ENCODE measurements at places on chromosomes 4 and X.

GRCh38 chr4:31427691-31428090, 707.5 kb downstream of the PCDH7 start:
- DNase-seq, result no peak

- no peak for DNase-seq
Observed at GRCh38 chrX:144730471-144730870, 516.8 kb upstream of the SPANXN1 start.

- DNase-seq, result no peak
Observed at GRCh38 chrX:33969105-33969504, 163.0 kb downstream of the FAM47A start.

GRCh38 chrX:19725641-19726040, 161.8 kb downstream of the SH3KBP1 start:
- DNase-seq, result no peak

DNA sequence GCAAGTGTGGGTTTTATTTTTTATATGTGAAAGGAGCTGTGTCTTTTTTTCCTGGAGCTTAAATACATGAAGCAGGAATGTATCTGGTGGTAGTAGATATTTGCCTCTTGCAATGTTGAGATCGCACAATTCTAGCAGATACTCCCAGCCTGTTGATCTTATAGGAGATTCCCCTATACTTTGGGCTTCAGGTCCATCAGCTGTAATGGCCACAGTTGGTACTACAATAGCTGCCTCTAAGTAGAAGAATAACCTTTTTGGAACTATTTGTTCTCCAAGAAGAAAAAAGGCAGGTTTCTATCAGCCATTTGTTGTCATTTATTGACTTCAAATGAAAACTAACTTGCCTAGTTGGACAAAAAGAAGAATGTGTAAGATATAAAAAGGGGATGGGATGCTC, 37.7 kb downstream of the LIMCH1 start:
- no peak for DNase-seq

DNA sequence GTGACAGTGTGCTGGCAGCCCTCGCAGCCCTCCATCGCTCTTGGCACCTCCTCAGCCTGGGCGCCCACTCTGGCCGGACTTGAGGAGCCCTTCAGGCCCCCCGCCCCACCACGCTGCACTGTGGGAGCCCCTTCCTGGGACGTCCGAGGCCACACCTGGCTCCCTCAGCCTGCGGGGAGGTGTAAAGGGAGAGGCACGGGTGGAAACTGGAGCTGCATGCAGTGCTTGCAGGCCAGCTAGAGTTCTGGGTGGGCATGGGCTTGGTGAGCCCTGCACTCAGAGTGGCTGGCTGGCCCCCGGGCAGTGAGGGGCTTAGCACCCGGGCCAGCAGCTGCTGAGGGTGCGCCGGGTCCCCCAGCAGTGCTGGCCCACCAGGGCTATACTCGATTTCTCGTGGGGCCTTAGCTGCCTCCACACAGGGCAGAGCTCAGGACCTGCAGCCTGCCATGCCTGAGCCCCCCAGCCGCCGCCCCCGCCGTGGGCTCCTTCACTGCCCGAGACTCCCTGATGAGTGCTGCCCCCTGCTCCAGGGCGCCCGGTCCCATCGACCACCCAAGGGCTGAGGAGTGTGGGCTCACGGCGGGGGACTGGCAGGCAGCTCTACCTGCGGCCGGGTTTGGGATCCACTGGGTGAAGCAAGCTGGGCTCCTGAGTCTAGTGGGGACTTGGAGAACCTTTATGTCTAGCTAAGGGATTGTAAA, 1672.7 kb upstream of the PCDH7 start:
- DNase-seq, result no peak

DNA sequence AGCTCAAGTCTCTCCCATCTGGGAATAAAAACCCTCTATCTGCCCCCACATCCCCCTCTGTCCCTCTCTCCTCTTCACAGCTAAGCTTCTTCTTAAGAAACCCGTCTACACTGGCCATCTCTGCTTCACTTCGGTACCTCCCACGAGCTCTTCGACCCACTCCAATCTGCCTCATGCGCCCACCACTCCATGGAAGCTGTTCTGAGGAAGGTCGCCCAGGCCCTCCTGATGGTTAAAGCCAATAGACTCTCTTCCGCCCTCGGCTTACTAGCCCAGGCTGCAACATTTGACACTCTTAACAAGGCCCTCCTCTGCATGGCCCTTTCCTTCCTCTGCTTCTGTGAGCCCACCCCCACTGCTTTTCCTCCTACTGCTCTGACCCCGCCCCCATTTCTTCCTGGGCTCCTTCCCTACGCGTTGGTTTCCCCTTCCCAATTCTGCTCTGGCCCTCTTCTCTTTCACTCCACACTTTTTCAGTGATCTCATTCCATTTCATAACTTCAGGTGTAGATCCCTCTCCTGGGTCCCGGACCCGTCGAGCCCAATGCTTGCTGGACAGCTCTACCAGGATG, 11.8 kb downstream of the IQSEC2 start:
- no peak for DNase-seq

DNA sequence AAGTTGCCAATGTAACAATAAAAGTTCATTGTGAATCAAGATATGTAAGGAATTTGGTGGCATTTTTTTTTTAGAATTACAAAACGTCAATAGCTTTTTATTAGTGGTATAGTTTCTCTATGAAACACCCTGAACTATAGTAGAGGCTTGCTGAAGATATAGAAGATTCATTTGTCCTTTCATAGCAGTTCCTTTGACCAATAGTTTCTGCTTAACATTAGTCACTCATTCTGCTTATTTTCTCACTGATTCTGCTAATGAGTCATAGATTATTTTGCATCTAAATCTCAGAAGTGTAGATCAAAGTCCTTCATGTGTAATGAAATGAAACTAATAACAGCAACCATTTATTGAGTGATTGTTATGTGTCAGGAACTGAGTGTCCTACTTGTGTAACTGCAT, 205.0 kb upstream of the TET2 start:
- no peak for DNase-seq

DNA sequence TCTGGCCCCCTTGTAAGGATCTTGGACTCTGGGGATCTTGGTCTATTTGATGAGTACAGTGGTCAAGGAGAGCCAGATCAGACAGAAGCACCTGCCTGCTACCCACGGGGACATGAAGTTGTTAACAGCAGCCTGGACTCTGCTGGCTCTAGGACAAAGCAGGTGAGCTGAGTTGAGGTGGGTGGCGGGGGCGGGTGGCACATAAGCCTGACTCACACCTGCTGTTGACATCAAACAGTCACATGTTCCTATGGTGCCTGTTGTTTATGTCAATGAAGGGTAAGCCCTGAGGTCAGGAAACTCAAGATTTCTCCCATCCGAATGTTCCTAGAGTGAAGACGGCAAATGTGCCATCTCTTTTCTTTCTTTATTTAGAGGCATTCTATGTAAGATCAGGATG, 50.1 kb upstream of the CLNK start:
- no peak for DNase-seq

DNA sequence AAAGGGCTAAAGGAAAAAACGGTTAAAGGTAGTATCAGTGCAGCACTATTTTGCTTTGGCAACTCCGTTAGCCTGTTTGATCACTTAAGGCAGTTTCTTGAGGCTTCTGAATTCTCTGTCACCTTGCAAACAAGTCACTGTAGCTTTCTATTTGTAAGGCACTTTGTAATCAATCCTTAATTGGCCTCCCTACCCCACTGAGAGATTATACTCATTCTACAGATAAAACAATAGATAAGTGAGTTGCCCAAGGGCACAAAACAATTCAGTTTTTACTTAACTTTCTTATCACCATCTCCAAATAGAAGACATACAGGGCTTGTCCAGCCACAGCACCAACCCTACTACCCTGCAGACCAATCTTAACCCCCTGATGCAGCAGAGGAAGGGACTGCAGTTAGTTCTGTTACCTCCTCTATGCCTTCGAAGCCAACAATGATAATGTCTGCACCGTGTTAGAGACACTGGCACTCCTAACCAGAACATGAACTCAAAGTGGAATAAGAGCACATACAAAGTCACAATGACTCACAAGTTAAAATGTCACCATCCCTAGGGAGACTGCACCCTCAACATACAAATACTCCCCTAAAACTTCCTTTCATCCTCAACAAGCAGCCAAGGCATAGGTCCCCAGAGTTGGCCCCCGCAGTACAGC, 1.7 kb downstream of the TMEM185A start:
- DNase-seq, result no peak

- DNase-seq, result no peak
Observed at GRCh38 chr4:186727977-186728519, 4.4 kb upstream of the FAT1 start.

DNA sequence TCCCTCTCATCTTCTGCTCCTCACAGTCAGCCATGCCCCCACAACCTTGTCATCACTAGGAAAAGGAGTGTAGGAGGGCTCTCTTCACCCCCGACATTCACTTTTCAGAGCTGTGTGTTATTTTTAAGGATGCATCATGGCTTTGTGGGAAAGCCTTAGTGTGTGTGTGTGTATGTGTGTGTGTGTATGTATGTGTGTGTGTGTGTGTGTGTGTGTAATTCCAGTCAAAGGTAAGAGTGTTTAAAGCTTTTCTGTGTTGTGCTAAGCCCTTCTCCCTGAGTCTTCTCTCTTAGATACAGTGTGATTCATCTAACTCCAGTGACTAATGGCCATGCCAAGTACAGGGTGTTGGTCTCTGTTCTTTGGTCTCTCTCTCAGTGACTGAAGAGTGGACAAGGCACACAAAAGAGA, 76.6 kb downstream of the CHIC2 start:
- DNase-seq, result no peak

DNA sequence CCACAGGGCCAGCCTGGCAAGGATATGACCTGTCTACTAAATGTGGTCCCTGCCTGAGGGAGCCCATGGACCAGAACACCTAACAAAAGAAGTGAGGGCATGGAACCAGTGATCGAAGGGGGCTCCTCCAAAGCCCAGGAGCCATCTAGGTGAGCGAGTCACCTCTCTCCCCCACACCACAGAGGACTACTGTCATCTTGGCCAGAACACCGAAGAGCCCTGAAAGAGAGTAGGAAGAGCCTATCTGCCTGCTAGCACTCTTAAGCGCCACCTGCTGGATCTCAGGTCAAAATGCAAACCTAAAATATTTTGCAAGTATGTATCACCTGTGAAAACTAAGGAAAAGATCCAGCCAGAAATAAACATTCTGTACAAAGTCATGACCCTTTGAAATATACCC, 137.9 kb upstream of the ZXDB start:
- no peak for DNase-seq

DNA sequence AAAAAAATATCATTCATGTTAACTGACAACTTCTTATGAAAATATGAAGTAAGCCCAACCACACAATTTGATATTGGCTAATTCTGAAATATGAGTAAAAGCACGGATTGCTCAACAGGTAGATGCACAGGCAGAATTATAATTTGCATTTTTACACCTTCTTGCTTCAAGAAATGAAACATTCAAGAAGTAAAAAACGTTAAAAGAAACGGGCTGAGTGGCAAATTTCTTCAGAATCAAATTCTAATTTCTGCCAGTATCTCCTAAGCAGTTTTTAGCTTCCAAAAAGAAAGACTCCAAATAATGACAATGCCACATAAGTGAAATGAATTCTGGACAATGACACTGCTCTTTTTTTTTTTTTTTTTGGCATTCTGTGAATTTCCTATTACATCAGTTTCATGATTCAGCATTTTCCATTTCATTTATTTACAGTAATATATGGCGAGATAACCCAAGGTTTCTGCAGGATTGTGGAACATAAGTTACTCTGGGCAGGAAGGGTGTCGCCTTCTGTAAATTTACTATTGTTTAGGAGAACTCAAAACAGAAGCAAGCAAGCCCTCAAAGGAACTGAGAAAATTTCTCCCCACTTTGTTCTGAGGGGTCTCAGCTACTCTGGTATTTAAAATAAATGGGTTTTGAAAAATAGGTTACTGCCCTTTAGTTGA, 1.4 kb downstream of the SEL1L3 start:
- DNase-seq, result no peak

- no peak for DNase-seq
Observed at GRCh38 chr4:105182211-105182610, 35.5 kb downstream of the TET2 start.
